AG08396 (cell line): ENCODE measurements at places on chromosomes 3 and 15.

DNA sequence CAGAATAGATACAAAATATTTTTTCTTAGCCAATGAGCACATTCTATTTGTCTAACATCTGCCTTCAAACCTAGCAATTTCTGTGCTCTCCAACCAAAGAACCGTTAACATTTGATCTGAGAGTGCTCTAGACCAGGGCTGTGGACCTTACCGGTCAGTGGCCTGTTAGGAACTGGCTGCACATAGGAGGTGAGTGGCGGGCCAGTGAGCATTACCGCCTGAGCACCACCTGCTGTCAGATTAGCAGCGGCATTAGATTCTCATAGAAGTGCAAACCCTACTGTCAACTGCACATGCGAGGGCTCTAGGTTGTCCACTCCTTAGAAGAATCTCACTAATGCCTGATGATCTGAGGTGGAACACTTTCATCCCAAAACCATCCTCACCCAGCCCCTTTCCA is 131.7 kb downstream of the CADM2 start:
- no peak for DNase-seq

GRCh38 chr15:63454503-63455211 is 49.7 kb upstream of the USP3 start:
- DNase-seq, result no peak

- no peak for DNase-seq
These were observed 243.2 kb upstream of the NR2F2 start for GRCh38 chr15:96087180-96087884.

DNA sequence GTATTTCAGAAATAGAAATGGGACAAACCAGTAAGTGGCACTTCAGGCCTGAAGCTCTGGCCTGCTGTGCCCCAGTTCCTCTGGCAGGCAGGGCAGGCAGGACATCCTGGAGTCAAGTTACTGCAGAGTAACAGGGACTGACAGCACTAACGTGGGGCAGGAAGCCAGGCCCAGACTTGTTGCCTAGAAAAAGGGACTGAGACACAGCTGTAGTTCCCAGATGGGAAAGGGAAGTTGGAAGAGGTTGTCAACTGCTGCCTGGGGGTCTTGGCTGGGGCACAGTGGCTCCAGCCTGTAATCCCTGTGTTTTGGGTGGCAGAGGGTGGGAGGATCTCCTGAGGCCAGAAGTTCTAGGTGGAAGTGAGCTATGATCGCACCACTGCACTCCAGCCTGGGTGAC is 171.9 kb downstream of the FMN1 start:
- peak; percentile 68 for DNase-seq

- no peak for DNase-seq
These were observed 360.3 kb upstream of the NECTIN3 start for GRCh38 chr3:110711130-110711832.
